CD4-positive, alpha-beta T cell treated with Interferon alpha-2 for 1 hour (primary cell): ENCODE measurements at places on chromosomes 4 and X.

GRCh38 chr4:23887173-23887572 lies 2.7 kb downstream of the PPARGC1A start:
- no peak for DNase-seq

DNA sequence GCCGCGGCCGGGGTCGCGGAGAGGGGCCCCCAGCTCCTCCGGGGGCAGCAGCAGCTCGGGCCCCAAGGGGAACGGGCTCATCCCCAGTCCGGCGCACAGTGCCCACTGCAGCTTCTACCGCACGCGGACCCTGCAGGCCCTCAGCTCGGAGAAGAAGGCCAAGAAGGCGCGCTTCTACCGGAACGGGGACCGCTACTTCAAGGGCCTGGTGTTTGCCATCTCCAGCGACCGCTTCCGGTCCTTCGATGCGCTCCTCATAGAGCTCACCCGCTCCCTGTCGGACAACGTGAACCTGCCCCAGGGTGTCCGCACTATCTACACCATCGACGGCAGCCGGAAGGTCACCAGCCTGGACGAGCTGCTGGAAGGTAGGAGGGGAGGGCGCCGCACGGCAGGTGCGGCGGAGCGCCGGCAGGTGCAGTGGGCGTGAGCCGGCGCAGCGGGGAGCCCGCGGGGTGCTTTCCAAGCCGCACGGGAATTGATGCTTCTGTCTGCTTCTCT lies 886 bp downstream of the DCLK2 start:
- peak; percentile 5 for DNase-seq

- DNase-seq: no peak
These were observed 51.1 kb downstream of the RPS6KA3 start for GRCh38 chrX:20215565-20215964.

GRCh38 chr4:164761241-164761640 lies 7.3 kb downstream of the SMIM31 start:
- DNase-seq: no peak

DNA sequence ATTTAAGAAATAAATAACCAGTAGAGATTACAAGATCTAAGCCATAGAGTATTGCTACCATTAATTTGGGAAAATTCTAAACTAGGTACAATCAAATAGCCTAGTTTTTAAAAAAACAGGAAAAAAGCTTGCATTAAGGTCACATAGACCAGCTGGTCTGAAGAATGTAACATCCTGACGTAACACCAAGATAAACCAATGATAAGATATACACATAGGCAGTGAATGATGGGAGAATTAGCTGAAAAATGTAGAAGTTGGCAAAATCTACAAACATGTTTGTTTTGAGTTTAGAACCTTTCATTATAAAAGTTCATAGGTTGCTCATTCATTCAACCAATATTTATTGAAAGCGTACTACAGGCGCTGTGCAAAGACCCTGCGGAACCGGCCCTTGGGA lies 120.0 kb downstream of the SH3RF1 start:
- no peak for DNase-seq

GRCh38 chr4:176387571-176387970 lies 67.8 kb downstream of the SPCS3 start:
- no peak for DNase-seq

- DNase-seq: no peak
These were observed 94.9 kb downstream of the EMCN start for GRCh38 chr4:100422894-100423293.

DNA sequence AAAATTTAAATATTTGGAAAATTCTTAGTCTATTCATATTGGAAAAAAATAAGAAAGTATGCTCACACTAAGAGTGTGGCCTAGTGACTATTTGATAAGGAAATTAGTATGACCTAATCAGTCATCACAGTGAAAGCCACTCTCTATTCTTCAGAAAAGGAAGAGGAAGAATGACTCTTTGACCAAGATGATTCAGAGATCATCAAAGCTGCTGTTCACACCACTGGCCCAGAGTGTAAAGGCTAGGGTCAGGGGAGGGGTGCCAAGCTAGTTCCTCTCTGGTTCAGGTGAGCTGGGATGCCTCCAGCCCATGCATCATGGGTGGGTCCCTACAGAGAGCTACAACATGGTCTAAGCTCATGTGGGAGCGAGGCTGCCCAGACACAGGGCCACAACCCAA lies 396.9 kb upstream of the NDST3 start:
- DNase-seq: no peak

DNA sequence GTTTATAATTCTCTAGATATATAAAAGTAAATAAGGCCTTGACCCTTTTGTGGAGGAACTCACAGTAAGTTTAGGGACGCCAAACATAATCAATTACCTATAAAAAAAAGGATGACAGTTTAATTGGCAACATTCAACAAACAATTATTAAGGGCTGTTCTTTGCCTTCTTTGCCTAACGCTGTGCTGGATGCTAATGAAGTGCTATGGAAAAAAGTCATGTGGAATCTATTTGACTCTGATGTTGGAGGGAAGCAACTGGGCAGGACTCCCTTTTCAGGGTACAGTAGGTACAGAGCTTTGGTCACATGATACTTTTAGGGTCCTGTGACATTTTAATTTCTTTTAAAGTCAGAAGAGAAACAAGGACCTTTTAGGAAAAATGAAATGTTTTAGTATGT lies 91.1 kb downstream of the PCDH7 start:
- no peak for DNase-seq

- DNase-seq: no peak
These were observed 312.8 kb downstream of the TENM3 start for GRCh38 chr4:182555997-182556418.

DNA sequence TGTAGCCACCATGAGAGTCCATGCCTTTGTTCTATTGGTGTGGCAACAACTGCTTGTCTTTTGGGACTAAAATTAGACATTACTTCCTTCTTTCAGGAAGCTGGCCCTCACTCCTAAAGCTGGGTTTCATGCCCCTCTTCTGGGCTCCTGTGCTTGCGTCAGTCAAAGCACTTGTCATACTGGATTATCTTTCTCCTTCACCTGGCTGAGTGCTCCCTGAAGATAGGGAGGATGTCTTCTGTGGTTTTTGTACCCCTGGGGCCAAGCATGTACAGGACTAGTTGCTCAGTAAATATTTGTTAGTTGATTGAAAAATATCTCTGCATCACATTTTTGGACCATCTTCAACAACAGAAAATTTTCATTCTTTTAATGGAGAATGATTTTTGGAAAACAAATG lies 26.1 kb upstream of the LONRF3 start:
- no peak for DNase-seq

DNA sequence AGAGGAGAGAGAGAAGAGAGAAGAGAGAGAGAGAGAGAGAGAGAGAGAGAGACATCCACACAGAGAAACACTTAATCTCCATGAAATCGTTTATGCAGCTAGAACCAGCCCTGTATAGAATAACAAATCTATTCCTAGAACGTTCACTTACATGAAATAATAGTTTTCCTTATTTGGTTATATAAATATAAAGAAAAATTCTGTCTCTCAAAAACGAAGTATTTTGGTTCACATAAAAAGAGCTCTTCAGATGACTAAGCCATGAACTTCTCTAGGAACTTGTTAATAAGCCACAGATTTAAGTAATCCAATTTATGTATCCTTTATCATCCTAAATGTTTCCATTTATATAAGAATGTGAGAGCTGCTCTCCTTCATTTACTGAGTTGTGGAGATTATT lies 1315.1 kb upstream of the PCDH7 start:
- no peak for DNase-seq

- DNase-seq: no peak
These were observed 49.8 kb upstream of the C1QTNF7 start for GRCh38 chr4:15378062-15378461.

- no peak for DNase-seq
These were observed 114.9 kb downstream of the VSIG4 start for GRCh38 chrX:65925005-65925404.

GRCh38 chrX:152892999-152893891 lies 4.6 kb upstream of the ZNF185 start:
- DNase-seq: no peak

- DNase-seq: peak; percentile 48
These were observed 25.7 kb upstream of the CSF2RA start for GRCh38 chrX:1242891-1243402.

DNA sequence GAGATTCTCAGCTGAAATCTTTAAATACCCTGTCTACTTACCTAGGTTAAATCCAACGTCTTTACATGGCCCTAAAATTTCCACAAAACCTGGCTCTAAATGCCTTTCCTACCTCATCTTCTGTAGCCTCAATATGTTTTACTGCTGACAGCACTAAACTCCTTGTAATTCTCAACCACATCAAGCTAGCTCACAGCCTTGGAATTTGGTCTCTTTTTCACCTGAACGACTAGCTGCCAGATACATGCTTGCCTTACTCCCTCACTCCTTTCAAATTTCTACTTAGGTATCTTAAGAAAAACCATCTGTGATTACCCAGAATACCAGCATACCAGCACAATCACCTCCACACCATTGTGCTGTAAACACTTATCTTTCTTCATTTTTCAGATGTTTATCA lies 635.6 kb upstream of the PCDH10 start:
- no peak for DNase-seq

DNA sequence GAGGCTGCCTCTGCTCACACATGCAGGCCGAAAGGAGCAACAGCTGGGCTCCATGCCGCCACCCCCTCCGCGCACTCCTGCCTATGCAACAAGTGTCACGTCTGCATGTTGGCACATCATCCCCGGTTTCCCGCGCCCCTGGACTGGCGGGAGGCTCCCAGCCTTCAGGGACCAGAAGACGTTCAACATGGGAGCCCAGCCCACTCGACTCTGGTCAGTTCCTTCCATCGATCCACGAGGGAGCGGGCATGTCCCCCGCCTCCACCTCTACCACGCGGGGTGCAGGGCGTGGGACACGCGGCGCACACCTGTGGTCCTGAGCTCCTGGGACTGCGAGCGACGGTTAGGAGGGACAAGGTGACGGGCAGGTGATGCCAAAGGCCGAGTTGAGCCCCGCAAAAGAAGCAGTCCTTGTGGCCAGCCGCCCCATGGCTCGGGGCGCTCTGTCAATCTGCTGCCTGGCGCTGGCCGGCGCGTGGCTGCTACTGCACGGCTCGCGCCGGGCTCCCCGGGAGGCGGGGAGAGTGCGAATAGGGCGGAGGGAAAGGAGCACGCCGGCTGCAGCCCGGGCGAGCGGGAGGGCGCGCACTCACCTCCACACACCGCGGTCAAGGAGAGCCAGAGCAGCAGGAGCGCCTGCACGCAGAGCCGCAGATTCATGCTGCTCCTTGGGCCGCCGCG lies 645 bp downstream of the APLN start:
- DNase-seq: peak; percentile 4

- DNase-seq: no peak
These were observed 19.4 kb downstream of the TET2 start for GRCh38 chr4:105166066-105166465.
